ENCODE measurements at places on chromosomes 2 and 18.
A peak's percentile ranks its signal among the peaks of the same experiment; 100 is the strongest.

DNA sequence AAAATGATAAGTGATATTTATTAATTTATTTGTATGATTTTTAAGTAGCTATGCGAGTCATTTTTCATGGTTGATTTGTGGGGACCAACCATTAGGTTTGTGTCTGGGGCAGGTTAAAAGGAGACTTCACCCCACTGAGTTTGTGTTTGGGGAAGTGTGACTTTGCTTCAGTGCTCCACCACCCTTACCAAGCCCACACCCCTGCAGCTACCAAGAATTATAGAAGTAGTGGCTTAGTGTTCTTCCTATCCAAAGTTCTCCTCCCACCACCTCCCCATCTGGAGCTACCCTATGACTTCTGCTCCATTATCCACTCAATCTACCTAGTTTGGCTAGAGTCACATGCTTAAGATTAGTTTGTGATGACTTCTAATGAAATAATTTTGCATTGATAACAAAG, 182.1 kb upstream of the ZEB2 start:
- no peak for DNase-seq

- DNase-seq = no peak
Measured at GRCh38 chr2:237264480-237265219, 149.3 kb downstream of the COL6A3 start.

DNA sequence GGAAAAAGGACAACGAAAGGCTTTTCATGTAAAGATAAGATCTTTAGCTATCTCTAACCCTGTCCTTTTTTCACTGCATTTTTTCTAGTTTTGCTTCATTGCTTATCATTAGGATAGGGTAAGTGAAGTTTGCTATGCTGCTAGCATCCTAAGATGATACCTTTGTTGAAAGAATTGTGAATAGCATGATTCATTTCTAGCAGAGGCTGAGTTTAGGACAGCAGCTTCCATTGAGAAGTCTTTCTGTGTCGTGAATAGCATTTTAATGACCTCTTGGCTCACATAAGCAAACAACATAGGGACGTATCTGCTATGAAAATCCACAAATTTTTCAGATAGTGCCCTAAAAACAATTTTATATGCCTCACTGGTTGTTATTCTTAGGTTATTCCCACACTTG, 36.4 kb upstream of the GAREM2 start:
- DNase-seq = no peak

DNA sequence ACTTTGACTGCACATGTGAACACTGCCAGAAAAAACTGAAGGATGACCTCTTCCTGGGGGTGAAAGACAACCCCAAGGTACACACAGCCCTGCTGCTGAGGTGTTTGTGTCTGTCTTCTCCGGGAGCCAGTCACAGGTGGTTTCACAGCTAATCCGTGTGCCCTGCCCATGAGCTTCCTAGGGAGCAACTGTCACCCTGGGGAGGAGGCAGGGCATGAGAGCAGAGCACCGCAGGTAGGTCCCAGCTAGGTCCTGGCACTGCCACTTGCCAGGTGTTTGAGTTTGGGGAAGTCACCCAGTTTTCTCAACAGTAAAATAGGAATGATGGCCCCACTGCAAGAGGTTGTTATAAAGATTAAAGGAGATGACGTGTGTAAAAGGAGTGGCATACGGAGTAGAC, 29.1 kb downstream of the SMYD1 start:
- DNase-seq = no peak

DNA sequence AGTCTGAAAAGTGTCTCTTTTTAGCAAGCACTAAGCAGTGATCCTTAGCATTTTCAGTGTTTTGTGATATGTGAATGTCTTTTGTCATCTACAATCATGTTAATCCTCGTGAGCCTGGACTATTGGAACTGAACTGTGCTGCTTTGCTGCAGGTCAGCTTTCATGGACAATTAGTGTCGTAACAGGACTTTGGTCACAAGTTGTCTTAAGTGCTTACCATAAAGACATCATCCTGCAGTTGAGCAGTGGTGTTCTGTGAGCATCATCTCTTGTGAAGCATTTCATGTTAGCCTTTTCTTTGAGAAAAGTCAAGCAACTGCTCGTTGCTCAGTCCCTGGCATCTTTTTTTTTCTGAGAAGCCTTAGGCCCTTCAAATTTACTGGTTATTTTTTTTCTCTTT, 135.9 kb downstream of the ZNF407 start:
- no peak for DNase-seq

GRCh38 chr2:50752237-50752636, 279.7 kb downstream of the NRXN1 start:
- no peak for DNase-seq

DNA sequence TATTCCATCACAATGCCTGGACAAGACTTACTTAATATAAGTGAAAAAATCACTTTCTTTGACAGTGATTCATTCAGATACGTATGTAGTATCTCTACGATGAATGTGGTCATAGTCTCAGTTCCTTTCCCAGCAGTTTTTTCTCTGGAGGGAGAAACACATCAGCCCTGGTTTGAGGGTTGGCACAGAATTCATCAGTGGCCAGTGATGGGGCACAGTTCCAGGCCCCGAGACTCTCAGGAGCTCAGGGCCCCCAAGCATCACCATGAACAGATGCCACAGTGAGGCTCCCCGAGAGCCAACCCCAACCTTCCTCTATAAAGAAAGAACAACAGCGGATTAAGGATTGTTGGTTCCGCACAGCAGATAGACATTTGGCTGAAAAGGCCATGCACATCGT, 12.5 kb downstream of the PRKAG3 start:
- no peak for DNase-seq

GRCh38 chr2:205245001-205245400, 437.3 kb upstream of the NRP2 start:
- DNase-seq = no peak

- DNase-seq = no peak
Measured at GRCh38 chr2:241363426-241363825, 7.3 kb downstream of the FARP2 start.

DNA sequence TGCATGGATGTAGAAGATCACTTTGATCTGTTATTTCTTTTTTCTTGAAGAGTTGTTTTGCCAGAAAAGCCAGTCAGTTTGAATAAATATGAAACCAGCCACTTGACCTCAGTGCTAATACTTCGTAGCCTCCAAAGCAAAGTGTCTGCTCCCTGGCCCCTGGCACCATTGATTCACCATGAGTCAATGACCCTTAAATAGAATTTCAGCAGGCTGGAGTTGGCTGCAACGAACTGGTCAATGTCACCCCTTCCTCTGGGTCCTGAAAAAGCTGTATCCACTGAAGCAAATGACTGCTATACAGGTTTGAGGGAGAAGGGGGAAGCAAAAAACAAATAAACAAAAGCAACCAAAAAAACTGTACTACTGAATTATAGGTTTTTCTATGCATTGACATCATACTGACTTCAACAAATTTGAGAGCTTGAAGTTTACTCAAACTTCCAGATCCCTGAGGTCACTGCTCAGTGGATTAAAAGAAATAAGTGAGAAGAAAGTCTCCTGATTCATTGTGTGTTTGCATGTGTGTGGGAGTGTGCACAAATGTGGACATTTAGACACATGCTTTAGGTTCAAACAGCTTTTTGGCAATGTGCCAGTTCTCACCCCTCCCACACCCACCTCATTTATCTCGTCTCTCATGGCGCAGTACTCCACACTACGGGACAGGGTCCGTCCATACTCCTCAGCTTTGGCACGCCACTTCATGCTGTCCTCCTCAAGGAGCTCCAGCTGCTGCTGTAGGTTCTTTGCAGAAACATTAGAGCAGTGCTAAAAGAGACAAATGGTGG, 58.1 kb upstream of the TTN start:
- DNase-seq = no peak

DNA sequence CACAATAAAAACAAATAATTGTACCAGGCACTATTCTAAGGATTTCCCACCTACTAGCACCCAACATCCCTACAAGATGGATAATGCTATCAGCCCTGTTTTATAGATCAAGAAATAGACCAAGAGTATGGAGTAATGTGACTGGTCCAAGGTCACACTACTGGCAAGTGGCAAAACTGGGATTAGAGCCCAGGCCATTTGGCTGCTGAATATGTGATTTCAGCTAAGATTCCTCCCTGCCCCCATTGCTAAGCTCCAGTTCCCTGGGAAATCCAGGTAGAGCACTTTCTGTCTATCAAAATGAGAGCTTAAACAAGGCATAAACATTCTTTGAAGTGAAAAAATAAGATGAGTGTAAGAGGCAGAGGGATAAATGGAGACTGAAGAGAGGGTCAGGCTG, 157.8 kb downstream of the DNAH6 start:
- DNase-seq = no peak

DNA sequence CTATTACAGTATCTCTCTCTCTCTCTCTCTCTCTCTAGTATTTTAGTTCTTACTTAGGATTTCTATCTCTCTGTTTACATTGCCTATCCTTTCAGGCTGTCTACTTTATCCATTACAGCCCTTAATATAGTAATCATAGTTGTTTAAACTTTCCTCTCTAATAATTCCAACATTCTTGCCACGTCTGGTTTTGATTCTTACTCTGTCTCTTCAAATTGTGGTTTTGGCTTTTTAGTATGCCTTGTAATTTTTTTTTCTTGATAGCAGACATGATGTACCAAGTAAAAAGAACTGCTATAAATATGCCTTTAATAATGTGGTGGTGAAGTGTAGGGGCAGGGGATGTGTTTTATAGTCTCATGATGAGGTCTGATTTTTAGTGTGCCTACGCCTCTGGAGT, 1809.5 kb upstream of the CELF4 start:
- DNase-seq = no peak

DNA sequence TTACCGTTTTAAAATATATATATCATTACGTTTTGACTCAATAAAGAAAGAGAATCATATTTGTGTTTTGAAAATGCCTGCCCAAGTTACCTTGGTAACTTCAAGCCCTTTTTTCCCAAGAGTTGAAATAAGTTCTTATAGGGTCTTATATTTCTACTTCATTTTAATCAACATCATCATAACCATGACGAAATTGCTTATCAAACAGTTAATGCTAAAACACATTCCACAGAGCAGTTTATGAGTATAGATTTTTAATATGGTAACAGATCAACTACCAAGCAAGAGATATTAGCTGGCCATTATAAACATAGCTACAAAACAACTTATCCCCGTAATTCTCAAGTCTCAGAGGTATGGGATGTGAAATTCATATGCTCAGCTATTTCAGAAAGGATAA, 197.9 kb upstream of the LRRTM4 start:
- no peak for DNase-seq

- no peak for DNase-seq
Measured at GRCh38 chr2:59008950-59009349, 767.8 kb upstream of the FANCL start.

- no peak for DNase-seq
Measured at GRCh38 chr2:208031608-208032019, 6.3 kb upstream of the PLEKHM3 start.

GRCh38 chr2:45904267-45904945, 252.9 kb downstream of the PRKCE start:
- no peak for DNase-seq

- no peak for DNase-seq
Measured at GRCh38 chr2:17894556-17894955, 16.1 kb downstream of the KCNS3 start.

DNA sequence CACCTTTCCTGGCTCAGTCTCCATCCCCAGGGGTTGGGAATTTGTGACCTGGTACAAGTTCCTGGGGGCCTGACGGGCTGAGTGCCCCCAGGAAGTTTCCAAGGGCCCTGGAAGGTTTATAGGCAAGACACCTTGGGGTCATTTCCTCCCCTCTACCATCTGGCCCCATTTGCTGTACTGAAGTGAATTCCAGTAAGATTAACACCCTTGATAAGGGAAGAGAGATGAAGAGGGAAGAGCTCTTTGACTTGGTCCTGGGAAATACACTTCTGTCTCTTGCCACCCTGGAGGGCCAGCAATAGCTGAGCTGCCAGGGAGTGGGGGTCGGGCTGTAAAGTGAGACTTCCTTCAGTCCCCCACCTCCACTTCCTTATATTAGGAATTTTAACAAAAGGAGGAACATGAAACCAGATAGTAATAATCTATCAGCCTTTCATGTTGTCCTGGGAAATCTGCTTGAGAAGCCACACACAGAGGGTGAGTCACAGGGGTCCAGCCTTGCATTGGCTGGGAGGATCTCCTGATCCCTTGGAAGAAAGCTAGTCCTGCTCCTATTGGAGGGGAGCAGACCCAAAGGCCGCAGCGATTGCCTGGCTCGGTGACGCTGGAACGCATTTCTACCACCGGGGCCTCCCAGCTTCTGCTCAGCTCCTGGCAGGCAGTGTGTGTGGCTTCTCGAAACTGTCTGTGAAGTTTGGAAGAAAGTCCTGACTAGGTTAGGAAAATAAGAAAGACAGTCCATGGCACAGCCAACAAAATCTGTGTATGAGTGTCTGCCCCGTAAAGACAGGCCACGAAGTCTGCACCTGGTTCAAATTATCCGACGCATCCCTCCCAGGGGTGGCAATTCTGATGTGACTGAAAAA, 87.3 kb downstream of the ACAA2 start:
- DNase-seq = peak; percentile 72

DNA sequence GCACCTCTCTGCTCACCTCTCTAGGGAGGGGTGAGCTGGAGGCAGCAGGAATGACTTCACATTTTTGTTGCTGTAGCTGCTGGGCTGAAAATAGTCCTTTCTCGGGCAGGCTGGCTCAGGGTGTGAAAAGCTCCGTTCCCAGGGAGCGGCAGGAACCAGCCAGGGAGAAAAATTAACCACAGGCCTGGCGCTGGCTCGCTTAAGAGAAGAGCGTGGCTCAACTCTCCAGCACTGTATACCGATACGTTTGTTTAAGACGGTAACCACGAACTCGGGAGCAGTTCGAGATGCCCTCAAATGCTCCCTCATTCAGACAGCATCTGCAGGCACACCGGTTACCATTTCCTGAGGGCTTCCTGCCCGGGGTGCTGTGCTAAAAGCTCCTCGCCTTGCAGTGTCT, 129.6 kb downstream of the CELF4 start:
- DNase-seq = no peak

DNA sequence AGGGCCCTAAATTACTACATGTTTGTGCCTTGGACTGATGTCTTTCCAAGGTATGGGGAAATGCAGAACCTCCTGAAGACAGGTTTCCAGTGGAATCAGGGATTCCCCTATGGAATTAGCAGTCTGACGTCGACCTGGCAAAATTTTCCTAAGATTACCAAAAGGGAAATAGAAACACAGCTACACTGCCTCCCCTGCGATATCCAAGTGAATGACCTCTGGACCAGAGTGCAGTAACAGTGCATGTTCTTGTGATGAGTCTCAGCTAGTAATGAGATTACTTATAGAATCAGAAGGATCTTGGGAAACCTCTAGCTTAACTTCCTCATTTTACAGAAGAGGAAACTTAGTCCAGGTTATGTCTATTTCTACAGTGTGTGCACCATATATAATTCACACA, 21.3 kb upstream of the CHST9 start:
- no peak for DNase-seq

- DNase-seq = peak; percentile 91
Measured at GRCh38 chr2:120343433-120344105, 2.4 kb upstream of the INHBB start.

DNA sequence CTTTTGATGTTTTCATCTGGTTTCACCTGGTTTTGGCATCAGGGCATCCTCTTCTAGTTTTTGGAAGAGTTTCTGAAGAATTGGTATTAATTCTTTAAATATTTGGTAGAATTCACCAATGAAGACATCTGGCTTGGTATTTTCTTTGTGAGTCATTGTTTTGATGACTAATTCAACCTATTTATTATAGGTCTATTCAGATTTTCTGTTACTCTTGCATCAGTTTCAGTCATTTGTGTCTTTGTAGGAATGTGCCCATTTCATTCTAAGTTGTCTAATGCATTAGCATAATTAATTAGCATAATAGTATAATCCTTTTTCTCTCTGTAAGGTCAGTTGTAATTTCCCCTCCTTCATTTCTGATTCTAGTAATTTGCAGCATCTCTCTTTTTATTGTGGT, 8.0 kb downstream of the GNLY start:
- DNase-seq = no peak
